ENCODE measurements at places on chromosomes 5 and 9.

DNA sequence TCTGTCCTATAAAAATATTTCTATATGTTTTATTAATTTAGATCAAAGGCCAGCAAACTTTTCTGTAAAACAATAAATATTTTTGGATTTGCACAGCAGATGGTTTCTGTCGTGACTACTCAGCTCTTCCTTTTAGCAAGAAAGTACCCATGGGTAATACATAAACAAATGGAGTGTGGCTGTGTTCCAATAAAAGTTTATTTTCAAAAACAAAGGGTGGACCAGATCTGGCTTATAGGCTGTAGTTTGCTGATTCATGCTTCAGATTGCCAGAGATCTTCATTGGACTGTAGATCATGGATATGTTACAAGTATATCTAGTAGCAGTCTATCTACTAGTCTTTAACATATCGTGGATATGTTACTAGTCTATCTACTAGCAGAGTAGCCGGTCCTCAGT, 590.5 kb downstream of the CSNK1G3 start:
- no peak for ATAC-seq

GRCh38 chr5:2697446-2698200, 53.9 kb downstream of the IRX2 start:
- no peak for ATAC-seq

DNA sequence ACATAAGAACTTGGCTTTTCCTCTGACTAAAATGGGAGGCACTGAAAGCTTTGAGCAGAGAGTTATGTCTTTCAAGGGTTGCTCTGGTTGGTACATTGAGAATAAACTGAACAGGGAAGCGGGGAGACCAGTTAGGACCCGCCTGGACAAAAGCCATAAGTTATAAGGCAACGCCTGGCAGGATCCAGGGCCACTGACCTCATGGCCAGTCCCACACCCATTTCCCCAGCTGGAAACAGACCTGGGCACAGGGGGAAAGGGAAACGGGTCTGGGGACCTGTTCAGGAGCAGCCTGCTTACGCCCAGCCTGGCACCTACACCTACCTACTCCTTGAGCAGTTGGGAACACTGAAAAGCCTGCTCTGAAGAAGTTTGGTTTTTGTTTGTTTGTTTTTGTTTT, 1.3 kb downstream of the SPINK4 start:
- ATAC-seq, result no peak

DNA sequence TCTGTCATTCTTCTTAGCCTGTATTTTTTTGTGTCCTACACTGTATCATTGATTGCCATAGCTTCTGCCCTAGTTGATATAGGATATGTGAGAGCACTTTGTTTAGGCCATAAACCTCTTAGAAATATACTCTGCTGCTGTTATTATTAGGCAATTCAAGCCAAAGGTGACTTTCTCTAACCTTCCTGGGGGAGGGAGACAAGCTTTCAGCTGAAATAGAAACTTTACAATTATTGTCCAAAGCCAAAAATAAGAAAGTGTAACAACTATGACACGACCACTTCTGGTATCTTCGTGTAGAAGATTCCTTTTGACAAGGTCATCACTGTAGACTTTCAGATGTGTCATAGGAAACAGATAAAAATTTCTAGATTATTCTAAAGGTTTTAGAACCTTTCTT, 12.2 kb upstream of the CSNK1A1 start:
- ATAC-seq, result no peak

DNA sequence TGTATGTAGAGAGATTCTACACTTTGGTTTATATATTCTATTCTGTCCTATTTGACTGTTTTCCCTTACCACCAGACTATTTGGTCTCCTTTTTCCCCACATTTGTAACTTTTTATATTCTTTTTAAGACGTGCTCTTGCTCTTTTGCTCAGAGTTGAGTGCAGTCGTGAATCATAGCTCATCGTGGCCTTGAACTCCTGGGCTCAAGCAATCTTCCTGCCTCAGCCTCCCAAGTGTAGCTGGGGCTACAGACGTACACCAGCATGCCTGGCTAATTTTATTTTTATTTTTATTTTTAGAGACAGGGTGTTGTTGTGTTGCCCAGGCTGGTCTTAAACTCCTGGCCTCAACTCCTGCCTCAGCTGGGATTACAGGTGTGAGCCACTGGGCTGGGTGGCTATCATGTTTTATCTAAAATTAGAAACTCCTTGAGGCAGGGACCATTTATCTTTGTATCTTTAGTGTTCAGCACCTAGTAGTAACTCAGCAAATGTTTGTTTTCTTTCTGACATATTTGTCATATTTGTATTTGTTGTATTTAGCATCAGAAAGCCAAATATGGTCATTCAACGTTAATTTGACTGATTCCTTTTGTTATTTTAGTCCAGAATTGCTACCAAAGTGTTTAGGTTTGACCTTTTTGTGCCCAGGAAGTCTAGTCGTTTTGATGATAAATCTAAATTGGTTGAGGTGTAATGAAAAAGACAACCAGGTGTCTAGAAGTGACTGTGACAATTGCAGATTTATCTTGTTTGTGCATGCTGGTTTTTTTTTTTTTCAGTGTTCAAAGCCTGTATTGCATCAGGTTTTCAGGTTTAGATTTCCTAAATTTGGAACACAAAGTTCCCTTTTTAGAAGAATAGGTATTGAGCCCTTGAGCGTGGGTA, 44.3 kb downstream of the ERBIN start:
- no peak for ATAC-seq

GRCh38 chr9:89380437-89381307, 62.4 kb downstream of the SECISBP2 start:
- ATAC-seq, result no peak

- no peak for ATAC-seq
Measured at GRCh38 chr5:124671193-124671592, 75.2 kb downstream of the ZNF608 start.

GRCh38 chr5:137195483-137195882, 303.6 kb downstream of the SPOCK1 start:
- ATAC-seq, result no peak

DNA sequence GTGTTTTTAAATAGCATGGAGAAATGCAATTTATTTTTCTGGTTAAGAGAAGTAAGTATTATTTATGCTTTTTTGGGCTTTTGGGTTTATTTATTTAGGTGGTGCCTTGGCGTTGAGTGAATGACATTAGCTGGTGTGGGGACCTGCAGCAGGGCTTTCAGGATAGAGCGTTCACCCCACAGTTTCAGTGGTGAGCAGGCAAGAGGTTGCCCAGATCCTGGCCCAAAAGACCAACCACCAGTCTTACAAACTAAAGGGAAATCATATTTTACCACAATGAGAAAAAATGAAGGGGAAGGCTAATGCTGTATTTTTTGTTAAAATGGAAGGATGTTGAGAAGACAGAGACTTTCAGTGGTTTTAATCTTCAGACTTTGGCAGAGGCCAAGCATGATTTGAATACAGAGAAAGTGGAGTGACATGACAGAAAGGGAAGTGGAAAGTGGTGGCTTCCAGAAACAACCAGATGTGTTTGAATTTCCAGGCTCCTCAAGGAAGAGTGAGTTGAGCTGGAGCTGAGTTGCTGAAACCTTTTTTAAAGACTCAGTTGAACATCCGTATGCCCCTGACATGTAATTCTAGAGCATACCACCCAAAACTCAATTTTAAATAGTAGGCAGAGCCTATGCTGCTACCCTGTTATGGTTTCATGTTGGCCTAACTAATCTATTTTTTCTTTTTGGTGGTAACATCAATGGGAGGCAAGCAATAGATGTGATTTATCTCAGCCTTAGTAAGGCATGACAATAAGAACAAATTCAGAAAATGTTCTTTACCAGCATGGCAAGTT, 94.8 kb downstream of the AOPEP start:
- ATAC-seq, result peak; percentile 70

DNA sequence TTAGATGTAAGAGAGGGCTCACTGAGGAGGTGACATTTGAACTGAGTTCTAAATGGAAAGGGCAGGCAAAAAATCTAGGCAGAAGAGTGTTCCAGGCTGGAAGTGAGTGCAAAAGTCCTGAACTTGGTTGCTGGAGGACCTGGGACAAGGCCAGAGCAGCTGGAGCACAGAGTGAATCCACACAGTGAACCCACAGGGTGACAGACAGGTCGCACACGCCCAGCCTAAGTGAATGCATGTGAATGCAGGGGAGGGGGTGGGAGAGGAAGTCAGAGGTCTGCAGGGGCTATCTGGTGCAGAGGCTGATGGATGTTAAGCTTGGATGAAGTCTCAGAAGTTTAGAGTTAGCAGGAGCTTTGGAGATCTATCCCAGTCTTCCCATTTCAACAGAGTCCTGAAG, 556 bp upstream of the TTF1 start:
- no peak for ATAC-seq

DNA sequence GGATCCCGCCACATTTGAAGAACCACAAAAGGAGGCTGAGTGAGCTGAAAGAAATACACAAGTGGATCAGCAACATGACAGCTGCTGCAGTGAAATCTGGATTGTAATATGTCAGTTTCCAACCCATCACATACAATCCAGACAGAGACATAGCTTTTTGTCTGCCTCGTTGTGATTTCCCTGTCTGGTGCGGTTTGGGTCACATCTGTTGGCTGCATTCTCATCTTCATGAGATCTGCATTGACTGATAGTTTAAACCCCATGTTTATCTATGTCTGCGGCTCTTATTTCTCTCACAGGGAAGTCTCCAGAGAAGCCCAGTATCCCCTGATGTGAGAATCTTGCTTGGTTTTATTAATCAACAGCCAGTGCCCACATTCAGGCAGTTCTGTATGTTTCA, 403.1 kb upstream of the ZNF608 start:
- no peak for ATAC-seq

DNA sequence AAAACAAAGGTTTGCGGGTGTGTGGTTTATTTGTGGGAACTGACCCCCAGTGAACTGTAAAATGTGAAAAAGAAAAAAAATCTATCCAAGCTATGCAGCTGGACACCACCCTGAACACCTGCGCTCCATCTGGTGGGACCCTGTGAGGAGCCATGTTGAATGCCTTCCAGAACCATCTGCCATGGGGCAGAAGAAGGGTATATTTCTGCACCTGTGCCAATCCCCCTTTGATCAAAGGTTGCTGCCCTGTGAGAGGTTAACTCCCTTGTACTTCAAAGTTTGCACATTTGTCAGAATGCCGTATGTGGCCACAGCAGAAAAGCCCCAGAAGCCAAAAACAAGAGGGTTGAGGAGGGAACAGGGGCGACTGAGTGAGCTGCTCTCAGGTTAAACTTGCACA, 148.5 kb upstream of the ALDH1B1 start:
- ATAC-seq, result no peak

DNA sequence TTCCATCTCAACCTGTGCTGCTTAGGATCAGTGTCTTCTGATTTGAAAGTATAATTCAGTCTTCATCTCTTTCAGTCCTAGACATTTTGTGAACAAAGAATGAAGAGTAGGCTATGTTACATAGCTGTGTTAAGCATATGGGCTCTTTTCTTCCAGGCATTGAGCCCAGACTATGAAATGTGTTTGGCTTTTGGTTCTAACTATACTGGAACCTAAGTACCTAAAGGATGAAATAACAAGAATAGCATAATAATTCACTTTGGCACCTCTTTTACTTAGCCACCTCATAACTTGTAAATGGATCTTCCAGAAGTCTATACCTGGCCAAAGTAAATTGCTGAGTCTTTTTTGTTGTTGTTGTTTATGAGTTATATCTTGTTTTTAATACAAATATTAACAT, 71.4 kb downstream of the SLF1 start:
- ATAC-seq, result no peak

DNA sequence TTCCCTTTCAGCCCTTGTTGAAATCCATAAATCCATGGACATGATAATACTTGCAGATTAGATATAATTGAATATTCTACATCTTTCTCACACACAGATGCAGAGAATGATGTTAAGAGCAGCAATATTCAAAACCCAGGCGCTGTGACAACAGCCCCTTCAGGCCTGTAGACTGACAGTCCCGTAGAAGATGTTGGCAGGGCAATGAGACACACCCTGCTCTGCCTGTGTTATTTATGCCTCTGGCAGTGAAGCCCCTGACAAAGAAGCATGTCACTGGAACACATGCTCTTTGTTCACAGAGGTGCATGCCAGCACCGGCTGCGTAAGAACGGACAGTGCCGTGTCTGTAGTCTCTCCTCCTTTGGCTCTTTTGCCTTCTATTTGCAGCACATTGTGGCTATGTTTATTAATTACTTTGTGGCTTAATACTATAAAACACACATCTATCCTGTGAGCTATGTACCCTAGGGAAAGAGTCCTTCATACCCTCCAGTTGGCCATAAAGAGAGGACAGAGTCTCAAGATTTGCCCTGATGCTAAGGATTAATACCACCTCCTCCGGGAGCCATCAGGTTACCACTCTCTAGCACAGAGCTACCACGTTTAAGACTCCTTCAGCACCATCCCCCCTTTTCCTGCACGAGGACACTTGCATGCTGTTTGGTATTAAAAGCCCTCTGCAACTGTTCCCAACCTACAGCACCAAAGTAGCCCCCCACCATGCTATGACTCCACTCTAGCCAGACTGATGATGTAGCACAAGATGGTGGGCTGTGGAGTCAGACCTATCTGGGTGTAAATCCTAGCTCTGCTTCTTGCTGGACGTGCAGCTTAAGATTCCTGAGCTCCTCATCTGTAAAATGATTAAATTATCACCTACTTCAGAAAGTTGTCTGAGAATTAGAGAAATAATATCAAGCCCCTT, 2.0 kb upstream of the ANP32B start:
- no peak for ATAC-seq

- ATAC-seq, result no peak
Measured at GRCh38 chr9:109145051-109145450, 22.0 kb downstream of the FRRS1L start.

- ATAC-seq, result no peak
Measured at GRCh38 chr5:150587856-150588595, 52.4 kb upstream of the SYNPO start.

DNA sequence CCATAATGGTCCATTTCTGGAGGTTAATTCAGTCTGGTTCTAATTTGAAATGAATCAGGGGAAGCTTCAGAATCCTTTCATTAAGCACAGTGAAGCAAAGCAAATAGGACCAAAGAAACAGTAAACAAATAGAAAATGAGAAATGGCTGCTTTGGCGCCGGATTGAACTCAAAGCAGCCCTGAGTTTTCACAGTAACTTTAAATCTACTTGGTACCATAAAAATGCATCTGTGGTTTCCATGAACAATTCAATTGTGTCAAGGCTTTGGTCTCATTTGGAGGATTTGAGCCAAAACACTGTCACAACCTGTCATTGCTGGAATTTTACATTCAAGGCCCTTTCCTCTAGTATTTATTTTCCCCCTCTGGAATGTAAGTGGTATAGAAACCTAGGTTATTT, 25.9 kb upstream of the DAPK1 start:
- no peak for ATAC-seq

GRCh38 chr5:142722896-142723295, 37.0 kb upstream of the FGF1 start:
- no peak for ATAC-seq

DNA sequence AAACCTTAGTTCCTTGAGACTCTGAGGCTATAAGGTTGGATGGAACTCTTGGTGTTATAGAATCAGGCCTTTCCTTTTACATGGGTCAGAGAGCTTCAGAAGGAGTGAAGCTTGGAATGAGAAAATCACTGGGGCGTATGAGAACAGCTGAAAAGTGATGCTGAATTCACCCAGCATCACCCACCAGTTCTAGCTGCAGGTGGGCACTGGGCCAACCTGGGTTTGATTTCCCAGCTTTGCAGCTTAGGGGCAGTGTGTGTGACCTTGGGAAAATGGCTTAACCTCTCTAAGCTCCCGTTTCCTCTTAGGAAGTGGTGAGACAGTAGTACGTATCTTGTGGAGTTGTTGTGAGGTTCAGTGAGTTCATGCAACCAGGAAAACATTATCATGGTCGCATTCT, 10.7 kb downstream of the PCDH12 start:
- no peak for ATAC-seq

Measured in stimulated activated memory B cell treated with anti-CD40 and anti-IgM and Interleukin-4, amounts not matched to agents 10 μg/mL and 1 μg/mL and 100 μg/mL, for 72 hours (primary cell).